Stimulated activated CD4-positive, alpha-beta T cell treated with anti-CD3 and anti-CD28 coated beads, TNF-alpha, amount 100 ng/mL, for 1 hour (primary cell): ENCODE measurements at places on chromosomes 1 and 21.

DNA sequence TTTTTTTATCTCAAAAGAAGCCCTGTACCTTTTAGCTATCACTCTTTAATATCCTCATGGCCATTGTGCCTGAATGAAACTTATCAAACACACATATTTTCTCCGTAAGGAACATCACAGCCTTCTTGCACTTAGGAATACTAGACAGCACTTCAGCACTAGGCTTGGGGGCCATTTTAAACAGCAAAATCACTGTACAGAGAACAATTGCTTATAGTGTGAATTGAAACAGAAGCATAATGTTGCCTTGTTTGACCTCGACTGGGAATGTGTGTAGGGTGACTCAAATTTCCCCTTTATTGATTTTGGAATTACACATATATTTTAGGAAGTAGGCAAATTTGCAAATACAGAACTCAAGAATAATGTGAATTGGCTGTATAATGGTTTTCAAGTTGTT lies 36.4 kb downstream of the KYAT3 start:
- no peak for DNase-seq

DNA sequence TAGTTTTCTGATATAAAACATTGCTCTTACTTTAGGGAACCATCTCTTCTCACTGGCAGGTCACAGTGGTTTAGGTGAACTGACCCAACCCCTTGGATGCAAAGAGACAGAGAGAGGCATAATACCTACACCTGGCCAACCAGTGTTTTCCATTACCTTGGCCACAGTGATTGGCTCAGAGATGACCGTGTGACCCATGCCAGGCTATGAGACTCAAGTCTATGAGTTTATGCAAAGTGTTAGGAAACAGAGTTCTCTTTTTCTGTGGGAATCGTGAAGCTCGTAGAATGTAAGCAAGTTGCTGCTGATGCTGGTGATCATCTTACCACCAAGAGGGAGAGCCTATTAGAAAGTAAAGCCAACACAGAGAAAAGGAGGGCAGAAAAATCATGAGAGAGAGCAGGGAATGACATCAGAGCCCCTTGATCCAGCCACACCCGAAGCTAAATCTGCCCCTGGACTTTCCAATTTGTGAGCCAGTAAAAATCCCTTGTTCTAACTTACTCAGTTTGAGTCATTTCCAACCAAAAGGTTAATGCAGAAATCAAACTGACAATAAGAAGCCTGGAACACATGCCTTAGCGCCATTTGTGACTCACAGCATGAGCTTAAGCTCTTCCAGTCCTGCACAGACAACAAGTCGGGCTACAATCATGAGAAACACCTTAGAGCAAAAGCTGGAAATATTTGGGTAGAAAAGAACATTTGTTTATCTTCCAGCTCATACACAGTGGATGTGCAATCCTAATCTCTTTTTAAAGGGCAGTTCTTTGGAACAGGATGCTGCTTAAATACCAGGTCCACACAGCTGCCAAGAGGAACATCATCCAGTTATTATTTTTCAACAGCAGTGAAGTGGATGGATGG lies 81.3 kb upstream of the KAZN start:
- DNase-seq = no peak

DNA sequence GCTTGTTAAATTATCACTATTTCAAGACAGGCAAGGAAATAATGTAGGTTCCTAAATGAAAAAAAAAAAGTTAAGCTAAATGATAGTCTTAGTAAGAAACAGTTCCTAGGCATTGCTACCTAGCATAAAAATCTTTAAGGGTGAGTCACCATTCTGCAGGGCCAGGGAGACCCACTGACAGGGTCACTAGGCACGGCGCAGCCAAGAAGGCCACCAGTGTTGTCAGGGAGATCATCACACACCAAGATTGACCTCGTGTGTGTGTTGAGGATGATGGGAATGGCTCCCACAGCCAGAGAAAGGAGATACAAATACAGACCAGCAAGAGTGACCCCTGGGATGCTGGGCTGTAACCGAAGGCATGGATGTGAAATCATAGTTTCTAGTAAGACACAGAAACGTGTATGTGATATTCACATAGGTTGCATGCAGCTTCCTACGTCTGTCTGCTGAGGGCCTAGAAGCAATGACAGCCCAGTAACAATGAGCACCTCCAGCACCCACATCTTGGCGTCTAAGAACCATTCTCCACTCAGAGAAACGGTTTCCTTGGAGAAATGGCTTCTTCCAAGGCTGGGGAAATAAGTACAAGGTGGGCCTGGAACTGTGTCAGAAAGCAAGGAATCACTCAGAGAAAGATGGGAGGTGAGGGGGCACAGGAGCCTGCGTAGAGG lies 29.1 kb downstream of the RIPK4 start:
- no peak for DNase-seq

DNA sequence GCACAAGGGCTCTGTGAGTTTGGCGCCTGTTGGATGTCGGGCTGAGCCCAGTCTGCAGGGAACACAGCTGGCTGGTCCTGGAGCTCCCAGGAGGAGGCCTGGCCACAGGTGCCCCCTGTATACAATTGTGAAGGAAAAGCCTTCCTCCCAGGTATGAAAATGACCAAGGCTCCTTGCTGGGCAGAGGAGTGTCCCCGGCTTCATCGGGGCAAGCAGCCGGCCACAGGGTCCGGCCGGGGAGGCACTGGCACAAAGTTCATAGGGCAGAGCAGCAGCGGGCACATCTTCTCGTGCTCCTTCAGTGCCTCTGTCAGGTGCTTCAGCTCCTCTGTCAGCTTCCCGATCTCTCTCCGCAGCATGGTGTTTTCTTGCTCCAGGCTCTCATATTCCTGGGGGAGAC lies 13.0 kb downstream of the BATF3 start:
- no peak for DNase-seq

DNA sequence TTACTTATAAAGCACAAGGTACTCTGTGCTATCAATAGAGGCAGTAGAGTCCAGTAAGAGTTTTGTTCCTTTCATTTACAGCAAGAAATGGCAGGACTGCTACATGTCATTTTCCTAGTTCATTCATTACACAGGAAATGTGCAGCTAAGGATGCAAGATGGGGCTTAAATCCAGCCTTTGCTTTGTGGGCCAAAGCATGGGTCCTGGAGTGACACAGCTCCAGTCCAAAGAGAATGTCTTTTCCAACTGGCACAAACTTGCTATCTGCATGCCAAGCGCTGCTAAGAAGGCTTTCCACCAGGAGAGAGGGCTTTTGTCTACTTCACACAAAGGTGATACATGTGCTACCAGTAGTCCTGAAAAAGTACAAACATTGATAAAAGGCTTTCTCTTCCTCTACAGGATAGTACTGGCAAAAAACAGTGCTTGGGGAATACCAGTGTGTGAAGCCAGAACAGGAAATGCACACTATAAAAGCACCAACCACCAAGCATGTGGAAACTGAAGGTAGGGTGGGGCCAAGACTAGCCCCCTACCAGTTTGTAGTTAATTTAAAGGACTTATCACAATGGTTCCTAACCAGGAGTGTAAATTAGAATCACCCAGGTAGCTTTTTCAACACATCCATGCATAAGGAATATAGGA lies 68.7 kb downstream of the ARID4B start:
- DNase-seq = no peak

GRCh38 chr1:11535761-11536572 lies 57.0 kb downstream of the DISP3 start:
- DNase-seq = no peak

DNA sequence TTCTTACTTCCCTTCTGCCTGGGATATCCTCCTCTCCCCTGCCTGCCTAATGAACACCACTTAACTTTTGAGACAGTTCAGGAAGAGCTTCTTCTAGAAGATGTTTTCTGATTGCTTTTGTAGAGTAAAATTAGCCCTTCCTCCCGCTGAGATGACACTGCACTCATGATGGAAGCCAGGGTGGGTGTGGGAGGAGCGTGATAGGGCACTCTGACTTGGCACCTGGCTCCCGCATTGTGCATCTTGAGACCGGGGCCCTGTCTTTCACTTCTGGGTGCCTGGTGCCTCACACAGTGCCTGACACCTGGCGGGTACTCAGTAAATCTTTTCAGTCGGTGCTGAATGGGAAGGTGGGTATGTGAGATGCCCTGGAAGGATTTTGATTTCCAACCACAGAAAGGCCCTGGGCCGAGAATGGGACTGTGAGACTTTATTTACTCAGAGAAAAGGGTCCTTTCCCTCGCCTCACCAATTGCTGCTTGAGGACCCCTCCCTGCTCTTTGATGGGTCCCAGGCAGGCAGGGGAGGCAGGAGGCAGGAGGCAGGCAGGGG lies 6.8 kb downstream of the THEM5 start:
- DNase-seq = no peak

- DNase-seq = peak; percentile 41
Measured at GRCh38 chr1:228378090-228378872, 28.4 kb downstream of the TRIM11 start.

GRCh38 chr21:31931644-31932469 lies 59.0 kb downstream of the HUNK start:
- DNase-seq = no peak

GRCh38 chr1:44077421-44077820 lies 41.2 kb upstream of the KLF17 start:
- DNase-seq = no peak

DNA sequence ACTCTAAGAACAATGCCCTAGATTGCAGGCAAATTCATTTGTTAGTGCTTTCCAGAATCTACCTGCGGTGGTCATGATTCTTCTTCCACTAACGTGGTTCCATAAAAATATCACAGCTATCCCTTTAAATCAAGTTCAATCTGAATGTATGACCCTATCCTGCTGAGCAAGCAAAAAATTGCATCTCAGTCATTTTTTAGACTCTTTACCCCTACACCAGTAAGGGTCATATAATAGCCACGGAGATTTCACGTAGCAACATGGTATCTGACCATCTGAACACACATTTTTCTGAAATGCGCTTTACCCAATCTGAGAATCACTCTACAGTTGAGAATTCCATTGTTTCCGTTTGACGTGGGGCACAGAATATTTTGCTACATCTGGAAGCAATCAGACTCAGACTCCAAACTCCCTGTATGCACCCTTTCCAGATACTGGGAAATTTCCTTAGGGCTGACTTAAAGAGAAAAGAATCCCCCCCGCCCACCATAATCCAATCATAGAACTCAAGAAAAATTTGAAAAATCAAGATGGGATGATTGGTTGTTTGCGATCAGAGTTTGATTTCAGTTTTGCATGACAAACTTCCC lies 699.2 kb upstream of the ZP4 start:
- no peak for DNase-seq

GRCh38 chr1:111851552-111851951 lies 95.9 kb downstream of the DDX20 start:
- DNase-seq = no peak

GRCh38 chr1:145985502-145986439 lies 10.6 kb downstream of the TXNIP start:
- DNase-seq = no peak

GRCh38 chr1:119482517-119483425 lies 24.2 kb upstream of the HSD3B1 start:
- DNase-seq = no peak

DNA sequence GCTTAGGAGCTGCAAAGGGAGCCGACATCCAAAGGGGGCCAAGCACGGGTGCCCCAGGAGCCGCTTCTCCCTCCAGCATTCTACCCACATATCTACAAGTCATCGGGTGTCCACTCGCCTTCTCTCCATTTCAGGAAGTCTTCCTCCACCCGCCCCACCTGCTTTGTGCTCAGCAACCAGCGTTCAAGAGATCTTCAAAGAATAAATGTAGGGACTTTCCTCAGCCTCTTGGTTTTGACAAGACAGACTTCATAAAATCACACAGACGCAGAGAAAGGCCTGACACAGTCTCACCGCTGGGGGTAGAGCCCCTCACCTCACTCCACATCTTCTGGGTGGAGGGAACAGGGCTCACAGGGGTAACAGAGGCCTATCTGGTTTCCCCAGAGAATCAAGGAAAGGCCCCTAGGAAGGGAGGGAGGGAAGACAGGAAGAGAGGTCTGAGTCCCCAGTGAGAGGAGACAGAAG lies 49.5 kb downstream of the SSBP3 start:
- peak; percentile 21 for DNase-seq

- no peak for DNase-seq
Measured at GRCh38 chr1:8641377-8641997, 176.0 kb downstream of the RERE start.

DNA sequence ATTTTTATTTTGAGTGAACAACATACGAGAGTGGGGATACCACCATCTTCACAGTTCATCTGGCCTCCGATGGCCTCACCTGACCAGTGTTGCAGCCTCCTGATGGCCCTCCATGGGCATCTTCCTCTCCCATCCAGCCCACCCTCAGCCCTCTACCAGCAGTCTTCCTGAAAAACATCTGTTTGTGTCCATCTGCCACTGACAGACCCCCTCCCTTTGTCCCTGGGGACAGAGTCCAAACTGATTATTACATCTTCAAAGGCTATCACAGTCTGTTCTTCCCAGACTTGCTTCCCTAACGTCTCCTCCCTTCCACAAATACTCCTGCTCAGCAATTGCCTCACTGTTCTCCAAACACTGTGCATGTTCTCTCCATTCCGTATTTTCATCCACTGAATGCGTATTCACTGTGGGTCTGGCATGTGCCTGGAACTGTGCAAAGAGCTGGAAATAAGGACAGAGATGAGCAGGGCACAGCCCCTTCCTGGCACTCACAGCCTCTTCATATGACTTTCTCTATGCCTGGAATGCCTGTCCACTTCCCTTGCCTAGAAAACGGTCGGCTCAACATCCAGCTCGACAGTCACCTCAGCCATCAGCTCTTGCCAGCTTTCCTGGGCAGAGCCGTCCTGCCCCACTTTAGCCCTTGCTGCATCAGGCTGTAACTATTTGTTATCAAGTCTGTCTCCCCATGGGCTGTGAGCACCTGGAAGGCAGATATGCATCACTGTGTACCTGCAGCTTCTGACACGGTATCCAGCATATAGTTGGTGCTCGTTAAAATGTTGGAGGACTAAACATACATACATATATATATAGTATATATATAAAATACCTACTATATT lies 8.3 kb upstream of the ATF3 start:
- DNase-seq = no peak

DNA sequence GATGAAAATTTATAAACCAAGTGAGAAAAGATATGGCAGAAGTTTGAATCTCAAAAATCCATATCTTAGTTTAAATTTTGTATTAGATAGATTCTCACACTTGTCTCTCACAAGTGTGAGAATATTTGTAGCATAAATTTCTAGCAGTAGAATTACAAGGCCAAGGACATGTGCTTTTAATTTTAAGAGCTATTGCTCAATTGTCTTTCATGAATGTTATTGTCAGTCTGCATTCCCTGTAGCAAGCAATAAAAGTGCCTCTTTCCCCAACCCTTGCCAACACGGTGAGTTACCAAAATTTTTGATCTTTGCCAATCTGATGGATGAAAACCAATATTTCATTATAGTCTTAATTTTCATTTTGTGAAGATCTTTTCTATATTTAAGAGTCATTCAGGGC lies 64.0 kb downstream of the CTH start:
- no peak for DNase-seq

GRCh38 chr1:218809625-218810024 lies 364.1 kb upstream of the LYPLAL1 start:
- no peak for DNase-seq
